ENCODE measurements at places on chromosomes 2 and 18. TPM values are rescaled to one million over a fixed set of nuclear protein-coding genes. Genes with fewer than 3 reads are reported as not detected.

The GULP1 gene
- total RNA-seq, result not detected

The FEV gene
- total RNA-seq, result not detected

The YES1 gene
- total RNA-seq, result 4.1 TPM

DNA sequence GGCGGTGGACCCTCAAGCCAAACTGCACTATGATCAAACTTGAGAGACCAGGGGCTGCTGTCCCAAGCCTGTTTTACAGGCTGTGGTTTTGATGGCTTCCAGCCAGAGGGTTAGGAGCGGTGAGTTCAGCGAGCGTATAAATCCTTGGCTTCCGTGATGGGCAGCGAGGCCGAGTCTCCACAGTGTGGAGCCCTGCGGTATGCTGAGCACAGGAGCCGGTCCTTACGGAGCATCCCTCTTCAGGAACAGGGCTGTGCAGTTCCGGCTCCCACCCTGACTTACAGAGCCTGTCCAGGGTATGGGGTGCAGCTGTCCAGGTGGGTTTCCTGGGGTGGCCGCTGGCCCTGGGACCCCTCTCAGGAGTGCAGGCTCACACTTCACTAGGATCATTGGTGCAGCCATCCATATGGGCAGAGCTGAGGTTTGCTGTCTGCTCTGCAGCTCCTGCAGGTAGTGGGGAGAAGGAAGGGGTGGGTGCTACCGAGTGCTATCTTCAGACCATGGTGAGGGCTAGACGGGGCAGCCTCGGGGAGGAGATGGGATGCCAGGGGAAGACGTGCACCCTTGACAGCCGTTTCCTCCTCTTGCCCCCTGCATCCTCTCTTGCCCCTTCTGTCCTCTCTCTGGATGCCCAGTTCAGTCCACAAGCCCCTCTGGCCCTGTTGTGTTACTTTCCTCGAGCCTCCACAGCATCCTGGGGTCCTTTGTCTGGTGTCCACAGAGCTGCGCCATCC is 104.3 kb downstream of the FAM210A start:
- peaks cover 3% of the 10 kb centered on the region for H3K4me1 ChIP-seq
- H3K27me3 ChIP-seq, result no peaks in the 10 kb centered on the region
- no peak overlapping the region for H3K4me3 ChIP-seq
- no peak for DNase-seq

The MEIS1 gene
- 3.6 TPM for total RNA-seq

DNA sequence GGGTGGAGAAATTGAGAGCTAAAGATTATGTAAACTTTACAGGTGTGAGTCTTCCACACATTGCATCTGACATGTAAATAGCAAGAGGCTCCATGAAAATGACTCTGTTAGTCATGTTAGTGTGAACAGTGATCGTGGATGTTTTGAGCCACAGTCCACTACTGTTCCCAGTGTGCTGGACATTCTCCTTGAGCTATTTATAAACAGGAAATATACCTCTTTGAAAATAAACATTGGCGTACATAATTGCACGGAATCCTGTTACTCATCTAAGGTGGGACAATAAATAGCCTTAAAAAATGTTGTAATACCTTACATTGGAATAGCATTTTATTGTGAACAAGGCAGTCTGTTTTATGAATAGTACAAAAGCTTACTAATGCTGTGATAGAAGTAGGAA is 37.0 kb downstream of the LIMS1 start:
- no peaks in the 10 kb centered on the region for H3K27me3 ChIP-seq
- H3K4me1 ChIP-seq, result peaks cover 15% of the 10 kb centered on the region
- no peak overlapping the region for H3K4me3 ChIP-seq
- H3K27ac ChIP-seq, result no peak overlapping the region

DNA sequence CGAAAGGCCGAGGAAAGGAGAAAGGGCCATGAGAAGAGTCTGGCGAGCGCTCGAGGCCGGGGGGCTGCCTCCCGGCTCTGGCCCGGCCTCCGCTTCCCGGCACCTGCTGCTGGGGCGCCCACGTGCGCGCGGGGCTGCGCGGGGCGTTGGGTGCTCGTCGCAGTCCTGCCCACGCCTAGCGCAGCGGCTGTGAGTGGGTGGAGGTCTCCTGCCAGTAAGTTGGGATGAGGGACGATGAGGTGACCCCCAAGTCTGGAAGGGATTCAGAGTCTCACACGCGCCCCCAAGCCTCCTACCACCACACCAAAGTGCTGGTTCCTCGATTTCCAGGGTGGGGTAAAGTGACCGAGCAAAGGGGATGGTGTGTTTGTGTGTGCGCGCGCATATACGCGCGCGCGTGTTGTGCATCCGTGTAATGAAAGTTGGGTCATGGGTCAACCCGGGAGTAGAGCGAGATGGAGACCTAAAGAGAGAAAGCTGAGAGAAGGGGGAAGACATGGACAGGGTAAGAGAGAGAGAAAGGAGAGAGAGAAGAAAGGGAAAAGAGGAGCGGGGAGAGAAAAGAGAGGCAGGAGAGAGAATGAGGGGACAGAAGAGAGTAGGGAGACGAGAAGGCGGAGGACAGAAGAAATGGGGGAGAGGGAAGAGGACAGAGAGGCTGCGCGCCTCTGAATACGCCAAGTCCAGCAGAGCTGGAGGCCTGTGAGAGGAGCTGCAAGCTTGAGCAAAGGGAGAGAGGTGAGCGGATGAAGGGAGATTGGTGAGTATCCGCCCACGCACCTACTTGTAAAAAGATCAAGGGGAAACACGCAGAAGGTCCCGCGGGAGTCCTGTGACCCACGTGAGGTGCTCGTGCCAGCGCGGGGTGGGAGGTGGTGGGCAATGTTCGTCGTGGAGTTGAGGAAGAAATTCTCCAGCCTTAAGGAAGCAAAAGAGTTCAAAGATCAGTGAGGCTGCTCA is 1.7 kb upstream of the NETO1 start:
- H3K27ac ChIP-seq, result no peak overlapping the region
- H3K27me3 ChIP-seq, result no peaks in the 10 kb centered on the region
- H3K4me1 ChIP-seq, result no peaks in the 10 kb centered on the region
- H3K4me3 ChIP-seq, result no peak overlapping the region

GRCh38 chr2:196551014-196551413 is 88.5 kb upstream of the CCDC150 start:
- no peak overlapping the region for H3K27ac ChIP-seq
- H3K36me3 ChIP-seq, result no peaks in the 10 kb centered on the region
- H3K4me1 ChIP-seq, result no peaks in the 10 kb centered on the region
- DNase-seq, result no peak
- H3K4me3 ChIP-seq, result no peak overlapping the region

DNA sequence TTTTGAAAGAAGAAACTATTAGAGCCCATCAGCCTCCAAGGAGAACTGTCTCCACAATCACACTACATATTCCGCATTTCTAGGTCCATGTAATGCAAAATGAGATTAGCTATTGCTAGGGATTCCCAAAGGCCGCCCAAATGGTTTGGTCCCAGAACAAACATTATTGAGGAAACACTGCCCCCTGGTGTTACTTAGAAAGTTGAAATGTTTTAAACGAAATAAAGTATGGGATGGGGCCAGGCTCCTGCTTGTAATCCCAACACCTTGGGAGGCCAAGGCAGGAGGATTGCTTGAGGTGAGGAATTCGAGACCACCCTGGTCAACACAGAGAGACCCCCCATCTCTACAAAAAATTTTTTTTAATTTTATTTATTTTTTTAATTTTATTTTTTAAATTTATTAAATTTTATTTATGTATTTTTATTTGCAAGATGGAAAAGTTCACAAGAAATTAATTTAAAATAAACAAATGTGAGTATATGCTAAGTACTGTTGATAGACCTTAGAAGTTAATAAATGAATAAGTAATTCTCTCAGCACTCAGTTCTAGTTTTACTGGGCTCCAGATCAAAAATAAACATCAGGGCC is 5.5 kb downstream of the NHEJ1 start:
- peak; percentile 23 for DNase-seq
- no peak overlapping the region for H3K27ac ChIP-seq
- no peak overlapping the region for H3K4me3 ChIP-seq
- H3K36me3 ChIP-seq, result peaks cover 48% of the 10 kb centered on the region
- H3K4me1 ChIP-seq, result peaks cover 7% of the 10 kb centered on the region
- H3K27me3 ChIP-seq, result no peaks in the 10 kb centered on the region

- H3K27ac ChIP-seq, result no peak overlapping the region
- H3K27me3 ChIP-seq, result no peaks in the 10 kb centered on the region
- no peaks in the 10 kb centered on the region for H3K36me3 ChIP-seq
- H3K4me1 ChIP-seq, result no peaks in the 10 kb centered on the region
- DNase-seq, result no peak
Measured at GRCh38 chr2:15927551-15928218, 12.7 kb upstream of the MYCN start.

DNA sequence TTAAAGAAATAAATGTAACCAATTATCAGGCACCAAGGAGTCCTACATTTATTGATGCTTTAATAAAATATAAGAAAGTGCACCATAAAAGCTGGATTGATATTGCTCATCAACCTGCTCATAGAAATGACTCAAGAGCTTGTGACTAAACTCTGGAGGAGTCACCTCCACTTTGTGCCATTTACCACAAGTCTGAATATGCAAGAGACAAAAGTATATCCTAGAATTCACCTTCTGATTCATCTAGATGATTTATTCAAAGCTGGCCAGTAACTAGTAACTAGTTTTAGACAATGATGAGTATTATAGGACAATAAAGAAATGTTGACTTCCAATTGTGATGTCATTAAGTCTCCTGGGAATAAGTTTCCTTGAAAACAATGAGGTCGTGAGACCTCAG is 146.0 kb upstream of the SOX11 start:
- no peaks in the 10 kb centered on the region for H3K4me1 ChIP-seq
- no peak for DNase-seq
- H3K4me3 ChIP-seq, result no peak overlapping the region
- H3K36me3 ChIP-seq, result no peaks in the 10 kb centered on the region
- H3K27me3 ChIP-seq, result no peaks in the 10 kb centered on the region
- no peak overlapping the region for H3K27ac ChIP-seq

- peak overlapping the region; percentile 95 for H3K27ac ChIP-seq
- H3K4me1 ChIP-seq, result peaks cover 100% of the 10 kb centered on the region
- DNase-seq, result no peak
- H3K36me3 ChIP-seq, result peaks cover 23% of the 10 kb centered on the region
- H3K4me3 ChIP-seq, result peak overlapping the region; percentile 88
Measured at GRCh38 chr2:68772109-68772508, 37.5 kb downstream of the ARHGAP25 start.

The FAM124B gene
- total RNA-seq, result 5.2 TPM

DNA sequence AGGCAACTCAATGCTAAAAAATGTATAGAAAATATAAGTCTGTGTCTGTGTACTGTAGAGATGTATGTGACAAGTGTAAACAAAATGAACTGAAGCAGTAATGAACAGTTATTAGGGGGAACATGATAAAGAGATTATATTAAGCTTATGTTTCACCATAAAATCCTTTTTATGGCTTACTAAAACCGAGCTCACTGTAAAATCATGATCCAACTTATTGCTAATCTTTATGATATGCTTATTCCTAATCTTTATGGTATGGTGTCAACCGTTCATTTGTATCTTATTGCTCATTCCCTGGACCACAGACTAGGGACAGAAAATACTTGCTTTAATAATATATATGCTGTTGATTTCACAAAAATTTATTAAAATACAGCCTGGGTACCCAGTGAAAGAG is 62.1 kb downstream of the TNFRSF11A start:
- H3K27ac ChIP-seq, result no peak overlapping the region
- no peaks in the 10 kb centered on the region for H3K4me1 ChIP-seq
- no peak overlapping the region for H3K4me3 ChIP-seq
- no peak for DNase-seq
- no peaks in the 10 kb centered on the region for H3K36me3 ChIP-seq

DNA sequence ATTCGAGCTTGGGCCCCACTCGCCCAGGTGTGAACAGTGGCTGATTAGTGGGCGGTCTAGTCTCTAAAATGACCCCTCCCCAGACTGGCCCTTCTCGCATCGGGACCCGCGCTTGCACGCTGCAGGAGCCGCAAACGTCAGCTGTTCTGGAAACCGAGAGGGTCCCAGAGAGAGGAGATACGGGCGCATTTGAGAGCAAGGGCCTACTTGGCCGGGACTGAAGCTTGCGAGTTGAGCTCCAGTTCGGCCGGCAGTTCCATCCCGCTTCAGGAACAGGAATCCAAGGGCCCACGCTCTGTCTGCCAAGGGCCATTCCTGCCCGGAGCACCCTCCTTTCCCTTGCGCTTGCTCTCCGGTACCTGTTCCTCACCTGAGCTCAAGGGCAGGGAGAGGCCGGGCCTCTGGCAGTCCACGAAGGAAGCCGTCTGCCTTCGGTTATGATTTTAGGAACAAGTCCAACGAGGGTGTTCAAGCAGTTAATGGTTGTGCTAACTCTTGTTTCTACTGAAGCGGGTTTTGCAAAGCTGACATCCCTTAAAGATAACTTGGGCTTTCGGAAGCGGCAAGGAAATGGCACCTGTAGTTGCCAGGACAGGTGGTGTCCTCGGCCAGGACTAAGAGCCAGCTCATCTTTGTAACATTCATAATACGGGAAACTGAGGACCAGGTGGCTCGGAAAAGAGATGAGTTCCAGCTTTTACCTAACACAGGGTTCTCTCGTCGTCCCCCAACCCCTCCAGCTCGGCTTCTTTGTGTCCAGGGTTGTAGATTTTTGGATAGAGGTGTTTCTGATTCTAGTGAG is 3.9 kb upstream of the DLX1 start:
- H3K27ac ChIP-seq, result no peak overlapping the region
- no peak overlapping the region for H3K4me3 ChIP-seq
- H3K36me3 ChIP-seq, result no peaks in the 10 kb centered on the region
- peaks cover 62% of the 10 kb centered on the region for H3K27me3 ChIP-seq
- peak; percentile 20 for DNase-seq

GRCh38 chr2:152950126-152950525 is 231.7 kb downstream of the ARL6IP6 start:
- no peak overlapping the region for H3K27ac ChIP-seq
- no peak overlapping the region for H3K4me3 ChIP-seq
- no peak for DNase-seq
- H3K36me3 ChIP-seq, result no peaks in the 10 kb centered on the region
- H3K4me1 ChIP-seq, result no peaks in the 10 kb centered on the region

DNA sequence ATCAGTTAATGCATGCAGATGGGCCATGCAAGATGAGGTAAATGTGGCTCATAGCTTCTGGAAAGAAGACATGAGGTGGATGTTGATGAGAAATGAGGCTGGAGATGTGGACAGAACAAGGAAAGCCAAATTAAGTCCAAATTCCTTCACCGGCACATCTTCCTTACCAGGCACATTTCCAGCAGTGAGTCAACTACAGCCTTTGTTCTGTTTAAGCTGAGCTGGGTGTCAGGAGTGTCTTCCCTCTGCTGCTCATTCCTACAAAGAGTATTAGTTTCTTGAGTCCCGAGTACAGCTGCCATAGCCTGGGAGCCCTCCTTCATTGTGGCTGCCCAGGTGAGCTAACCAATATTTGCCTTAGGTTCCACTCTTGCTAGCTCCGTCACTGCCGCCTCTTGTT is 945.0 kb downstream of the SLC4A3 start:
- H3K27ac ChIP-seq, result no peak overlapping the region
- H3K4me3 ChIP-seq, result no peak overlapping the region
- no peaks in the 10 kb centered on the region for H3K27me3 ChIP-seq
- DNase-seq, result no peak
- no peaks in the 10 kb centered on the region for H3K36me3 ChIP-seq
- H3K4me1 ChIP-seq, result no peaks in the 10 kb centered on the region

GRCh38 chr2:31440764-31441163 is 26.2 kb upstream of the XDH start:
- H3K4me1 ChIP-seq, result no peaks in the 10 kb centered on the region
- no peak overlapping the region for H3K4me3 ChIP-seq
- no peak overlapping the region for H3K27ac ChIP-seq

The BMP10 gene
- total RNA-seq, result 0.57 TPM

GRCh38 chr2:230700447-230700846 is 12.2 kb upstream of the CAB39 start:
- no peak overlapping the region for H3K27ac ChIP-seq
- no peak overlapping the region for H3K4me3 ChIP-seq
- no peaks in the 10 kb centered on the region for H3K27me3 ChIP-seq

All from CD4-positive, CD25-positive, alpha-beta regulatory T cell (primary cell).